ENCODE measurements at places on chromosomes 16 and 17.
A peak's percentile ranks its signal among the peaks of the same experiment; 100 is the strongest.

DNA sequence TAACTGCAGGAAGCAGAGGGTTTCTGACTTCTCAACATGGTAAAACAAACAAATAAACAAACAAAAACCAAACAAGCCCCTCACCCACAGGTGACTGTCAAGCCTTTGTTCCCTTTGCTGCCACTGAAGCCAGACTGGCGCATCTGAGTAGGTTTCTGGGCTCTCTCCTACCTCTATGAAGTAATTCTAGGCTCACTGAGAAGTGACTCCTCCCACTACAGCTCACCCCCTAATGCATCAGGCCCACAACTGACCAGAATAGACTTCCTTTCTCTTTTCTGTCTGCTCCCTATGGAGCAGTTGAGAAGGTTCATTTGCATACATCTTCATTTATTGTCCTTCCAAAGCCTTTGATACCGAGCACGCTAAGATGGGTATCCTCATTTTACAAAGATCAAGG is 77.0 kb upstream of the CCL2 start:
- no peak overlapping the region for H3K27ac ChIP-seq
- peaks cover 4% of the 10 kb centered on the region for H3K27me3 ChIP-seq
- H3K36me3 ChIP-seq: no peaks in the 10 kb centered on the region
- DNase-seq: no peak
- H3K4me1 ChIP-seq: peaks cover 12% of the 10 kb centered on the region
- H3K4me3 ChIP-seq: no peak overlapping the region

GRCh38 chr16:85220125-85220839 is 108.0 kb upstream of the CIBAR2 start:
- H3K36me3 ChIP-seq: no peaks in the 10 kb centered on the region
- H3K27me3 ChIP-seq: no peaks in the 10 kb centered on the region
- peak; percentile 95 for DNase-seq
- H3K4me1 ChIP-seq: peaks cover 11% of the 10 kb centered on the region

- H3K27ac ChIP-seq: peak overlapping the region; percentile 40
- no peaks in the 10 kb centered on the region for H3K27me3 ChIP-seq
- H3K4me1 ChIP-seq: peaks cover 9% of the 10 kb centered on the region
- H3K36me3 ChIP-seq: no peaks in the 10 kb centered on the region
- peak overlapping the region; percentile 98 for H3K4me3 ChIP-seq
These were observed 646 bp downstream of the KIF22 start for GRCh38 chr16:29790949-29791844.

DNA sequence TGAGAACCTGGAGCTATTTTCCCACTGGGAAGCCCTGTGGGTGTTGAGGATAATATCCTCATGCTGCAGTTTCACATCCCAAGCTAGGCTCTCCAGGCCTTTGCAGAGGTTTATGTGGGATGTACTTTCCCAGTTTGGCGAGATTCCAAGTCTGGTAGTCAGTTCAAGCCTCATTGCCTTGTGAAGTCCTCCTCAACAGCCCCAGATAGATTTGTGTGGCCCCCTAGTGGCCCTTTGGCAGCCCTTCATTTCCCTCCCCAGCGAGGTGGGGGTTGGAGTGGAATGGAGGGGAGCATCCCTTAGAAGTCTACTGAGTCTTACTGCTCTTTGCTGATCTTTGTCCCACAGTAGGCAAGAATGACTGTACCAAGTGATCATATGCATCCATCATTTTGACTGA is 137.9 kb downstream of the CDH11 start:
- H3K27me3 ChIP-seq: no peaks in the 10 kb centered on the region
- peak overlapping the region; percentile 70 for H3K27ac ChIP-seq
- no peak overlapping the region for H3K4me3 ChIP-seq
- peak; percentile 73 for DNase-seq

GRCh38 chr16:53510704-53511070 is 7.7 kb upstream of the AKTIP start:
- H3K4me3 ChIP-seq: no peak overlapping the region
- DNase-seq: no peak
- no peak overlapping the region for H3K27ac ChIP-seq
- H3K36me3 ChIP-seq: no peaks in the 10 kb centered on the region

DNA sequence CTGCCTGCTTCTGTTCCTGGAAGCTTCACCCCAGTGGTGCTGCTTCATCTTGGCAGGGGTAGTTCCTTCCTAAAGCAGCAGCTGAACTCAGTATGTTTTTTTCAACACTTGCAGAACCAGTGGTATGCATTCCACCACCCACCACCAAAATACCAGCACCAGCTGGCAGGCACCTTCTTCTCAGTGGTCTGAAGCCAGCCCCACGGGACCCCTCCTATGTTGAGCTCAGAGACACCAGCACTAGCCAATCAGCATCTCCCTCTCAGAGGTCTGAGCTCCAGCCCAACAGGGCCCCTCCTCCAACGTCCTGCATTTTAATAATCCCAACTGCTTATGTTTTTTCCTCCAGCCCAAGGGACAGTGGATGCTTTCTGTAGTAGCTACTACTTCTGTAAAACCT is 299.6 kb upstream of the CCL2 start:
- no peak overlapping the region for H3K4me3 ChIP-seq
- no peaks in the 10 kb centered on the region for H3K27me3 ChIP-seq
- no peaks in the 10 kb centered on the region for H3K4me1 ChIP-seq
- no peak for DNase-seq
- H3K27ac ChIP-seq: no peak overlapping the region

DNA sequence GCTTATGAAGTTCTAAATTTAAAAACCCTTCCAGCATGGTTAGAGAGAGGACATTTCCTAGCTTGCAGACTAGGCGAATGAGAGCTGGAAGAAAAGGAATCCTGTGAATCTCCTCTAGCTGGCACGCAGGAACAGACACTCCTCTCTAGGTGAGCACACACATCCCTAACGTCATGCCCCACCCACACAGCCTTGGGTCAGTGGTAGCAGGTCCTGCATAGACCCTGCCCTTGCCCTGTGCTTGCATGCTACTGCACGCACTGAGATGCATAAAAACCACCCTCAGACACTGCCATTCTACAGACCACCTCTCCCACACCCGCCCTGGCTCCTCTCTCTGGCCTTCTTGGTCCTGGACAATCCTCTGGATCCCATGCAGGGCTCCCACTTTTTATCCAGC is 23.5 kb downstream of the CES1 start:
- no peaks in the 10 kb centered on the region for H3K27me3 ChIP-seq
- no peaks in the 10 kb centered on the region for H3K4me1 ChIP-seq
- H3K27ac ChIP-seq: no peak overlapping the region
- no peak for DNase-seq
- no peak overlapping the region for H3K4me3 ChIP-seq

DNA sequence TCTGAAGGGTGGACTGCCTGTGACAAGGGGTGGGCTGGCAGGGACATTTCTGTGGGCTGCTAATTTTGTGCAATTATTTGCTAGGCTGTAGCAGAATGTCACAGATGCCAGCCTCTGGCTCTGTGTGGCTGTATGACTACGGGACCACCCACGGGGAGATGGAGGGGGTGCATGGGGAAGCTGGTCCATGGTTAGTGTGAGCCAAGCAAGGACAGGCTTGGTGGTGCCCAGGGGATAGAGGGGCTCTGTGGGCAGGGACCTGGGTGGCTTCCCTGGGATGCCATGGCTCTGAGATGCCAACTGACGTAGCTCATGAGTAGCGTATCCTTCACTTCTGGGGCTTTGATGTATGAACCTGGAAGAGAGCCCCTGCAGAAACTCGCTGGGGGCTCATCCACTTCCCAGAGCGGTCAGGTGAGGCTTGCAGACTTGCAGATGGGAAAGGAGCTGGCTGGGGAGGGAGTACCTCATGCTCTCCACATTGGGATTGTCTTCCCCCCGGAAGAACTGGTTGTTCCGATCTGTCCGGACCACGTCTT is 87.2 kb downstream of the TBC1D16 start:
- H3K4me3 ChIP-seq: no peak overlapping the region
- H3K27ac ChIP-seq: no peak overlapping the region
- H3K36me3 ChIP-seq: peaks cover 11% of the 10 kb centered on the region

DNA sequence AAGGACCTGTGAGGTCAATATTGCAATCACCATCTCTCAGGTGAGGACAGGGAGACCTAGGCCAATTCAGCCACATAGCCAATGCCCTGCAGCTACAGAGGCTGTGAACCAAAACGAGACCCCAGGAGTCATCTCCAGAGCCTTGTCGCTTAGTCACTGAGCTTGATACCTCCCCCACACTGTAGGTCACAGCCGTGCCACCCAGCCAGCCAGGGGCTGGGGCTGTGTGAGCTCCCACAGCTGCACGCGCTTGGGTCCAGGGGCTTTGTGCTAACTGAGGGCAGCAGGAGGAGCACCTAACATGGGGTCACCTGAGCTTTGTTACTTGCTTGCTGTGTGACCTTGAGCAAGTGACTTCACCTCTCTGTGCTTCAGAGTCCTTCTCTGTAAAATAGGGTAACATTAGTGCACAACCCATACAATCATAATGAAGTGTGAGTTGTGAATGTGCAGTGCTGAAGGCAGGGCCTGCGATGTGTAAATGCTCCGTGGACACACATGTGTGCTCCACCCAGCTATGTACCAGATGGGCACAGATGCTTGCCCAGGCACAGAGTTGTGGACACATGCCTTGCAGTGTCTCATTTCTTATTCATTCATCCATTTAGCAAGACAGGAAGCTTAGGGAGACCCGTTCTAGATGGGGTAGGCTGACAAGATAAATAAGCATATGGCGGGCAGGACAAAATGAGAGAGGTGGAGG is 25.9 kb downstream of the SBK1 start:
- no peaks in the 10 kb centered on the region for H3K27me3 ChIP-seq
- H3K4me3 ChIP-seq: no peak overlapping the region
- H3K36me3 ChIP-seq: no peaks in the 10 kb centered on the region
- no peak overlapping the region for H3K27ac ChIP-seq
- no peaks in the 10 kb centered on the region for H3K4me1 ChIP-seq

GRCh38 chr17:57915985-57916757 is 39.0 kb downstream of the CUEDC1 start:
- H3K27me3 ChIP-seq: no peaks in the 10 kb centered on the region
- no peak overlapping the region for H3K27ac ChIP-seq
- H3K36me3 ChIP-seq: no peaks in the 10 kb centered on the region

- H3K27ac ChIP-seq: no peak overlapping the region
- no peaks in the 10 kb centered on the region for H3K36me3 ChIP-seq
- no peak for DNase-seq
- H3K4me3 ChIP-seq: no peak overlapping the region
These were observed 6.2 kb downstream of the STXBP4 start for GRCh38 chr17:54974759-54975158.

DNA sequence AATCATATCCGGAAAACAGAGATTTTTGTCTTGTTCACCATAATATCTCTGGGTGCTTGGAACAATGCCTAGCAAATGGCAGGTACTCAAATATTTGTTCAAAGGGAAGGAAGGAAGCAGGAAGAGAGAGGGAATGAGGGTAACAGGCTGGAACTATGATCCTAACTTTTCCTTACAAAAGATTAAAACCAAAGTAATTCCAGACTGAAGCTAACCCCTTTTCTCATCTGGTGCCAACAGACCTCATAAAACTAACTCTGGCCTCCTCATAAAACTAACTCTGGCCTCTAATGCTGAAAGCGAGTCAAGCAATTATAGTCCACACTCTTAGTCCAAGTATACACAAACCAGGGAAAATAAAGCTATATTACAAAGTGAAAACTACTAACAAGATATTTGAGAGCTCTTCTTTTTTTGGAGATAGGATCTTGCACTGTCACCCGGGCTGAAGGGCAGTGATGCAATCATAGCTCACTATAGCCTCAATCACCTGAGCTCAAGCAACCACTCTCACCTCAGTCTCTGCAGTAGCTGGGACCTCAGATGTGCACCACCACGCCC is 84.6 kb downstream of the KANSL1 start:
- H3K27ac ChIP-seq: no peak overlapping the region
- no peak for DNase-seq
- no peaks in the 10 kb centered on the region for H3K36me3 ChIP-seq
- no peaks in the 10 kb centered on the region for H3K27me3 ChIP-seq
- H3K4me3 ChIP-seq: no peak overlapping the region

DNA sequence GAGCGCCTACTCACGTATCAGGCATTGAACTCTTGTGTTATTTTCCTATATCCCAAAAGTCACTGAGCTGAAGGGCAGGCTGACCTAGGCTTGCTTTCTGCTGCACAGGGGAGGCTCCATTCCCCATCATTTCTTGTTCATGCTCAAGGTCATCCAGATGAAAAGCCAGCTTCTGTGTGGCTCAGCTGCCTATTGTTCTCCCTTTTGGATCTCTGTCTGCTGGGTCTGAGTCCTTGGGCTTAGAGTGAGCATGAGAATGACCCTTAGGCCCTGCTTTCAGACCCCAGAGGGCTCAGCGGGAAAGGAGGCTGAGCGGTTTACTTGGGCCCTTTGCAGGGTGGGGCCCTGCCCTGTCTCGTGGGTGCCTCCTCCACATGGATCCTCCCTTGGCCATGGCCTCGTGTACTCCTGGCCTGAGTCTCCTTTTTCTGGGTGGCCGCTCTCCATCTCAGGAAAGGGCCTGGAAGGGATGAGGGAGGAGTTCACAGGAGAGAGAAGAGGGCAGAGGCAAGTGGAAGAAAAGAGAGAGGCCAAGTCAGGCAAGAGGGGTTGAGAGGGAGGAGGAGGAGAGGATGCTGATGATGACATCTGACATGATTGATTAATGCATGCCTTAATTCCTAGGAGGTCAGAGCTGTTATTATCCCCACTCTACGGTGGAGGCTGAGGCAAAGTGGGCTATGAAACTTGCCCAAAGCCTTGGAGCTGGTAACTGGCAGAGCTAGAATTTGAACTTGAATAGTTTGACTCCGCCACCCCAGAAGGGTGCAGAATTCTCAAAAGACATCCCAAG is 19.8 kb upstream of the MAP3K14 start:
- no peaks in the 10 kb centered on the region for H3K36me3 ChIP-seq
- H3K4me1 ChIP-seq: peaks cover 17% of the 10 kb centered on the region
- H3K27ac ChIP-seq: no peak overlapping the region
- DNase-seq: no peak
- no peaks in the 10 kb centered on the region for H3K27me3 ChIP-seq
- no peak overlapping the region for H3K4me3 ChIP-seq

- no peak for DNase-seq
- no peak overlapping the region for H3K27ac ChIP-seq
- no peaks in the 10 kb centered on the region for H3K36me3 ChIP-seq
- no peaks in the 10 kb centered on the region for H3K4me1 ChIP-seq
- H3K4me3 ChIP-seq: no peak overlapping the region
These were observed 25.1 kb downstream of the KSR1 start for GRCh38 chr17:27481327-27481726.

DNA sequence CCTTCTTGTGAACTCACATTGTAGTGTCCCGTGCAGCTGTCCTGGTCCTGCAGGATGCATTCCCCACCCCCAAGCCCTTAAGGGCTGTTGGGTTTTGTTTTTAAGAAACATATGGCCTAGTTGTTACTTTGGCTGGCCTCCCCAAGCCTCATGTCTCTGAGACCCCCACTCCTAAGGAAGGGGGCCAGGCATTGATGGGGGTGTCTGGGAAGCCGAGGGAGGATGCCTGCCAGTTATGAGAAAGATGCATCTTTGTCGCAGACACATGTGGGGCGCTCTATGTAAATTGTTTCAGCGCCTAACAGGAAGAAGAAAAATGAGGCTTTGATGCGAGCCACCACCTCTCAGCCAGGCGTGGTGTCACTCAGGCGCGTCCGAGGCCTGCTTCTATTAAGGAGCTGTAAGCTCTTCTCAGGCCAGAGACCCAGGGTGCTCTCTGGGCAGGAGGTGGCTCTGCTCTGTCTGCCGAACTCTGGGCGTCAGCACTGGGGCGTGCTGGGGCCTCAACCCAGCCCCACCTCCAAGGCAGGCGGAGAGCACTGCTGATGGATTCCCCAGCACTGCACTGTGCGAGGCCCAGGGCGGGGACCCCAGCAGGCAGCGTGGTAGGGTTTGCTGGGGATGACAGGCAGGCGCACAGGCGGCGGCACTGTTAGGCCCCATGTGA is 70.6 kb downstream of the SREBF1 start:
- H3K27ac ChIP-seq: no peak overlapping the region
- H3K27me3 ChIP-seq: no peaks in the 10 kb centered on the region
- H3K36me3 ChIP-seq: no peaks in the 10 kb centered on the region
- no peak for DNase-seq
- H3K4me3 ChIP-seq: no peak overlapping the region
- H3K4me1 ChIP-seq: peaks cover 2% of the 10 kb centered on the region

Data from osteoblast (primary cell).